ENCODE measurements at places on chromosomes 16 and 17.

DNA sequence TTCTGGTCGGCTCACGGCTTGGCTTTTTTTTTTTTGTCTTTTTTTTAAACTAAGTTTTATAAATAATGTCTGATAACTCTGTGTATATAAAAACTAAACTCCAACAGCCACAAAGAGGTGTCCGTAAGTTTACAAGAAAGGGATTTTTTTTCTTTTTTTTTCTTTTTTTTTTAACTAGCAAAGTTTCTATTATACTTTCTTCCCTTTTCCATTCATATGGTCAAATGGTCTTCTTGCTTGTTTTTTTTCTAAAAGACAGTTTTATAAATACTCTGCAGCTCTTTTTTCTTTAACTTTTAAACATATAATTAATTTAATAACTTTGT is 3.5 kb upstream of the SIRT7 start:
- no peak for DNase-seq

- no peak for DNase-seq
Observed at GRCh38 chr16:11501632-11502031, 85.1 kb downstream of the LITAF start.

DNA sequence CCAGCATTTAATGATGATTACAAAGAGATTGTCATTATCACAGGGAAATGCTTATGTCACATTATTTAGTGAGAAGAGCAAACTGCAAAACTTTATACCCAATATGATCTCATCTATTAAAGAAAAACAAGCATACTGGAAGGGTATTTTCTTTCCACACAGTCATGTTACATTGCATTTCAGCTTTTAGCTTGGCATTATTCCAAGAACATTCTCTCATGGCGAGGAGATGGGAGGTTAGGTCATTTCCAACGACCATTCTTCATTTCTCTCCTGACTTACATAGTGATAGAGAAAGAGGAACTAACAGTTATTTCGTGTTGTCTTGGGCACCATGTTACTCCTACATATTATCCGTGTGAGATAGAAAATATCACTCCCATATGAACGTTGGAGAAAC is 309.4 kb upstream of the XYLT1 start:
- DNase-seq = no peak

DNA sequence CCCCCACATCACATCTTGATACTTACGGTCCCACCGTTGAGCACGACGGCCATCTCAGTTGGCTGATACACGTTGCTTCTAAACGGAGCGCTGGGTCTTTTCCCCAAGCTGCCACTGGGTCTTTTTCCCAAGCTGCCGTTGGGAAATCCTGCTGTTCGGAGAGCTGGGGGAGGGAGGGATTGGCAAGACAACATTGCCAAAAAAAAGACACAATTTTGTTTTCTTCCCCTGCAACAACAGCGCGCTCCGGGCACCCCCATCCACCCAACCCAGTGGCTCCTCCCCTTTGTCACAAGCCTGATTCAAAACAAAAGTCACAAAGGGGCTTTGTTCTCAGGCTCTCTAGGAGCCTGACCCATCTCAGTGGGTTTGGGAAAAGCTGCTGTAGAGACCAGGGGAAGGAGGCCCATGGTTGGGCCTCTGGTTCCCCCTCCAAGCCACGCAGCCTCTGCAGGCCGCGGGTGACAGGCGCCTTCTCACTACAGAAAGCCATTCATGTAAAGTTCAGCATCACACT is 22.8 kb downstream of the GPRC5B start:
- DNase-seq = no peak

DNA sequence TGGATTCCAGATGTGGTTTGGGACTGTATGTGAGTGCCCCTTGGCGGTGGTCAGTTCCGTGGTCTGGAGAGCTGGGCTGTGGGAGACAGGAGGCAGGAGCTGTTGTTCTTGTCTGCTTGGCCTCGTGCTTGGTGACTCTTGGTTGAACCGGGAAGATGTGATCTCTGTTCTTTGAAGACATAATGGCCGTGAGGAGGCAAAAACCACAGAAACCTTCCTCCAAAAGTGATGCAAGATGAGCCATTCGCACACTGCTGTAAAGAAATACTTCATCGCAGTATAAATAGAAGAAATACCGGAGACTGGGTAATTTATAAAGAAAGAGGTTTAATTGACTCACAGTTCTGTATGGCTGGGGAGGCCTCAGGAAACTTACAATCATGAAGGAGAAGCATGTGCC is 128.8 kb downstream of the RAP1GAP2 start:
- no peak for DNase-seq

DNA sequence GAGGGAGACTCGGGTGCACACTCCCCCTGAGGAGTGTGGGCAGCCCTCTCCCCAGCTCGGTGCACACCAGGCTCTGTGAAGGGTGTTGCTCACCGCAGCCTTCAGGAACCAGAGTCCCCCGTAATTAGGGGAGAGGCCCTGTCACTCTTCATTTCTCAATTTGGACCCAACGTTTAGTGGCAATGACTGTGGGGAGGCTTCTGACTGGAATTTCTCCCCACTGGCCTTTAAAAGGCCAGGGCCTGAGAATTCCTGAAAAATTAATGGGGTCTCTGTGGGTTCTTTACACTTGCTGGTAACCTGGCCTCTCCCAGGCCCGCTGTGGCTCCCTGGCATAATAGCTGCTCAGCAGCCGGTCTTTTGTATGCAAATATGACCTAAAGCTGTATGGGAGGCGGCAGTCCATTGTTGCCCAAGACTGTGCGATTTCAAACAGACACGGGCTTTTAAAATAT is 209.7 kb downstream of the MSI2 start:
- no peak for DNase-seq

DNA sequence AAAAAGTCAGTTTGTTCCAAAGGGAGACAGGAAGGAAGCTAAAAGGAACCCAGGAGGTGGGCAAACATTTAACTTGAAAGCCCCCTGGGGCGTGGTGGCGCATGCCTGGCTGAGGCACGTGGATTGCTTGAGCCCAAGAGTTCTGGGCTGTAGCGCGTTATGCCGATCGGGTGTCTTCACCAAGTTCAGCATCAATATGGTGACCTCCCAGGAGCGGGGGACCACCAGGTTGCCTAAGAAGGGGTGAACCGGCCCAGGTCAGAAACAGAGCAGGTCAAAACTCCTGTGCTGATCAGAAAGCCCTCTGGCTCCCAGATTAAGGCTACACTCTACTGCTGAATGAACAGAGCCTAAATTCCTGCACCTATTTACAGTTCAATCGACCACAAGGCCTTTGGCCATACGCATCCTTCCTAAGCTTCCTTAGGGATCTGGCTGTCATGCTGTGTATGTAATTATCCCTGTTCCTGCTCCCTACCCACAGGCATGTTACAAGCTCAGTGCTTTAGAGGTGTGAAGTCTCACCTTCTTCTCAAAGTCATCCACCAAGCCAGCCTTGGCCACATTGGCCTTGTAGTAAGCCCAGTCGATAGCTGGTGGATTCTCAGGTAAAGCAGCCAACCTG is 5.0 kb downstream of the ATP5PD start:
- DNase-seq = no peak

DNA sequence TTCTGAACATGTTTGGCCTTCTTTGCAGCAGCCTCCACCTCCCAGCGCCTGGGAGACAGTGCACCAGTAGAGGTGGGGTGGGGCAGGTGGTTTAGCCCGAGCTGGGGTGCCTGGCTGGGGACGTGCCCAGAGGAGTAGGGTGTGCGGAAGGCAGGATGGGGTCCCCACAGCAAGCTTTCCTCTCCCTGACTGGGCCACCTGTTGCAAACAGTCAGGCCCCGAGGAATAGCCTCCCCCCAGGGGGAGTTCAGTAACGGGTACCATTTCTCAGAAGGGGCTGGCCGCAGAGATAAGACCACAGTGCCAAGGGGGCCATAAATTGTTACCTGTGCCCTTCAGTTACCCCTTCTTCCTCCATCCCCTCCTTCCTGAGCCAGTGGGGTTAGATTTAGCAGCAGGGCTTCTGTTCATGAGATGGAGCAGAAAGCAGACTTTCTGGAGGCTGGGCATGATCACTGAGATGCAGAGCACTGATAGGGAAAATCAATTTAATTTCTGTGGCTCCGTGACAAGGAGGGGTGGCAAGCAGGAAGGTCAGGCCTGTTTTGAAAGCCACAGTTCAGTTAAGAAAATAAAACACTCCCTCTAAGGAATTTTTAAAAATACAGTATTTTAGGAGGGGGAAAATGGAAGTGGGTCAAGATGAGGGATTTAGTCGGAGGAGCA is 181.9 kb downstream of the MSI2 start:
- DNase-seq = no peak

DNA sequence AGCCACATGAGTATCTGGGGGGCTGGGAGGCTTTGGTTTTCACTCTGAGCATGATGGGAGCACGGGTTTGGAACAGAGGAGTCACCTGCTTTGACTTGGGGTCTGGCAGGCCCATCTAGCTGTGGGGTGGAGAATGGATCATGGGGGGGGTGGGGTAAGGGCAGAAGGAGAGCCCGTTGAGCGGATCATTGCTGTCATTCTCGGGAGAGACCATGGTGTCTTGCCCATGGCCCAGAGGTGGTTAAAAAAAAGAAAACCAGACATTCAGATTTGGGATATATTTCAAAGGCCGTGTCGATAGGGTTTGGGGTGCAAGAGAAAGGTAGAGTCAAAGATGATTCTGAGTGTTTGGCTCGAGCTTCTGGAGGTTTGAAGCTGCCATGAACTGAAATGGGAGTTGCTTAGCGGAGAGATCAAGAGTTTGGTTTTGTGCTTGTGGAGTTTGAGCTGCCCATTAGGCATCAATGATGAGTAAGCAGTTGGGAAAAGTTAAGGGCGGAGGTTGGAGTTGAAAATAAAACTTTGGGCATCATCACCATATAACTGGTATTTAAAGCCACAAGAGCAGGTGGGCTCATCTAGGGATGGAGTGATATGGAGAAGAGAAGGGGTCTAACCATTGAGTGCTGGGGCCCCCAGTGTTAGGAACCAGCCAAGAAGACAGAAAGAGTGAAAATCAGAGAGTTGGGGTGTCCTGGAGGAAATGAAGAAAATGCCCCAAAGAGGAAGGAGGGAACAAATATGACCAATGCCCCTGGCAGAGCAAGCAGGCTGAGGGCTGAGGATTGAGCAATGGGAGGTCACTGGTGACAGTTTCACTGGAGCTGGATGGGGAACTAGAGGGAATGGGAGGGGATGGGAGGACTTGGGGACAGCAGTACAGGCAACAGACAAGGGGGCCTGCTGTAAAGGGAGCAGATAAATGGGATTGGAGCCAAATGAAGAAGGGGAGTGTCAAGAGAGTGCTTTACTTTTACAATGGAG is 1.9 kb downstream of the NOD2 start:
- no peak for DNase-seq

DNA sequence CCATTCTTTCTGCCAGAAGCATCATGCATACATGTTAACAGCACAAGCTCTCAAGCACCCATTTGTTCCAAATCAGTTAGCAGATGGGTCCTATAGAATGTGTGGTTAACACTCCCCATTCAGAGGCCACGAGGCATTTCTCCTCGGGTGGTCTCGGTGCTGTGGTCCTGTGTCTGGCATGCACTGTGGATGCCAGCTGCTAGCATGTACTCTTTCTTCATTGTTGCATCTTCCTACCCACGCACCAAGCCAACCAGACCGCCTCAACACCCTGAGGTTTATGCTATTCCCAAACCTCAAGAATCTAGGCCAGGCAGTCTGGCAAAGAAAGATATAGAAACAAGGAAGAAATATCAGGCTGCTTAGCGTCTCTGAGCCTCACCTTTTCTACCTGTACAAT is 27.8 kb upstream of the MRTFB start:
- no peak for DNase-seq

DNA sequence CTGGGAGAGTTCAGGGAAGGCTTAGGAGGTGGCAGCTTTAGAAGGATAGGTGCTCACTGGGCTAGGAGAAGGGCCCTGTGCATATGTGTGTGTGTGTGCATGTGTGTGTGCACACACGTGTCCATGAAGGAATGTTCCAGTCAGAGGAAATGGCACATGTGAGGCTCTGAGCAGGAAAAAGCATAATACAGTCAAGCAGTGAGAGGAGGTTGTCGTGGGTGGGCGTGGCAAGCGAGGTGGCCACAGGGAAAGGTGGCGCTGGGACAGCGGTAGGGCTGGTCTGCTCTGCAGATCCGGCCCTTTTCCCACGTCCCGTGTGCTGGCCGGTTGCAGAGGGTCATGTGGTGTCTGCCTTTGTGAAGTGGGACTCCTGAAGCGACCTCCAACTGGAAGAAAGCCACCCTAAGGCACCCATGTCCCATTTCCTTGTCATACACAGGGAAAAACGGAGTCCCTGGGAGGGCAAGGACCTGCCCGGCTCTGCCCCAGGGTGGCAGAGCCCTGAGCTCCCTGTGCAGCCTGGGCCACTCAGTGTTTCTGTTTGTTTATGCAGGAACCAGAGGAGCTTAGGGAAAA is 40.1 kb downstream of the NT5M start:
- no peak for DNase-seq

GRCh38 chr17:63426917-63427308 is 19.2 kb downstream of the CYB561 start:
- DNase-seq = no peak

DNA sequence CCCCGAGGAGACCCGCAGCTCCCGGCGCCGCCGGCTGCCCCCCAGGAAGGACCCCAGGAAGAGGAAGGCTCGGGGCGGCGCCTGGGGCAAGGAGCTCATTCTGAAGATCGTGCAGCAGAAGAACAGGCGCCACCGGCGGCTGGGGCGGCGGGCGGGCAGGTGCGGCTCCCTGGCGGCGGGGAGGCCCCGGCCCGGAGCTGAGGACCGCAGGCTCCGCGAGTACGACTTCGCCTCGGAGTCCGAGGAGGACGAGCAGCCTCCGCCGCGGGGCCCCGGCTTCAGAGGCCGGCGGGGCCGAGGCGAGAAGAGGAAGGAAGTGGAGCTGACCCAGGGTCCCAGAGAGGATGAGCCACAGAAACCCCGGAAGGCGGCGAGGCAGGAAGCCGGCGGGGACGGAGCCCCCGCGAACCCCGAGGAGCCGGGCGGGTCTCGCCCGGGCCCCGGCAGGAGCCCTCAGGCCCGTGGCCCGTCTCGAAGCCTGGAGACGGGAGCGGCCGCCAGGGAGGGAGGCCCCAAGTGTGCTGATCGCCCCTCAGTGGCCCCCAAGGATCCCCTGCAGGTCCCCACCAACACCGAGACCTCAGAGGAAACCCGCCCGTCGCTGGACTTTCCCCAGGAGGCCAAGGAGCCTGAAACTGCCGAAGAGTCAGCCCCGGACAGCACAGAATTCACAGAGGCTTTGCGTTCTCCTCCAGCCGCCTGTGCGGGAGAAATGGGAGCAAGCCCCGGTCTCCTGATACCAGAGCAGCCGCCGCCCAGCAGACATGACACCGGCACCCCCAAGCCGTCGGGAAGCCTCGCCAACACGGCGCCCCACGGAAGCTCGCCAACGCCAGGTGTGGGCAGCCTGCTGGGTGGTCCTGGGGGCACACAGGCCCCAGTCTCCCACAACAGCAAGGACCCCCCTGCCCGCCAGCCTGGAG is 22.3 kb upstream of the ZFPM1 start:
- no peak for DNase-seq

GRCh38 chr16:66899945-66900710 is 18.6 kb downstream of the CDH16 start:
- peak; percentile 51 for DNase-seq
